ENCODE measurements at places on chromosomes 11 and 22.
A peak's percentile ranks its signal among the peaks of the same experiment; 100 is the strongest.

DNA sequence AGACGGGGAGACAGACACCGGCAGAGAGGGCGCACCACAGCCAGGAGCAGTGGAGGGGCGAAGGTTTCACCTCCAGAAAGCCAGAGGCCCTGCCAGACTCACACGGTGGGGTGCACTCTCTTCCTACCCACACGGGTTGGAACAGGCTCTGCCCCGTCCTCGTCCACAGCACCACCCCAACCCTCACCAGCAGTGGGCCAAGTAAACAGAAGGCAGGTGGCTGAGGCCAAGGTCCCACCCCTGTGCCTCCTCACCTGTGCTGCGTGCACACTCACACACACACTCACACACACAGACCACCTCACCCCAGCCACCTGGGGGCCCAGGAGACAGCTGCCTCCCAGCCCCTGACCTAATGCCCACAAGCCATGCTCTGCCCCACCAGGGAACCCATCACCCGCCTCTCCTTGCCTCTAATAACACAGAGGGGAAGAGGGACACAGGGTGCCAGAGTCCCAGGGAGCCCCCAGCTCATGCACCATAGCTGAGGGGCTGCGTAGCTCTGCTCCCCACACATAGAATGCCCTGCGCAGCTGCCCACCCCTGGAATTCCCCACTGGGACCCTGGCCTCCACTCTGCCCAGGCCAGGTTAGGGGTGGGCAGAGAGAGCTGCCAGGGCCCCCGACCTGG lies 3.1 kb downstream of the CYB5R3 start:
- DNase-seq, result peak; percentile 59

GRCh38 chr11:132168344-132168981 lies 798.0 kb downstream of the NTM start:
- DNase-seq, result no peak

- no peak for DNase-seq
Observed at GRCh38 chr11:13328286-13328685, 50.7 kb downstream of the BMAL1 start.

DNA sequence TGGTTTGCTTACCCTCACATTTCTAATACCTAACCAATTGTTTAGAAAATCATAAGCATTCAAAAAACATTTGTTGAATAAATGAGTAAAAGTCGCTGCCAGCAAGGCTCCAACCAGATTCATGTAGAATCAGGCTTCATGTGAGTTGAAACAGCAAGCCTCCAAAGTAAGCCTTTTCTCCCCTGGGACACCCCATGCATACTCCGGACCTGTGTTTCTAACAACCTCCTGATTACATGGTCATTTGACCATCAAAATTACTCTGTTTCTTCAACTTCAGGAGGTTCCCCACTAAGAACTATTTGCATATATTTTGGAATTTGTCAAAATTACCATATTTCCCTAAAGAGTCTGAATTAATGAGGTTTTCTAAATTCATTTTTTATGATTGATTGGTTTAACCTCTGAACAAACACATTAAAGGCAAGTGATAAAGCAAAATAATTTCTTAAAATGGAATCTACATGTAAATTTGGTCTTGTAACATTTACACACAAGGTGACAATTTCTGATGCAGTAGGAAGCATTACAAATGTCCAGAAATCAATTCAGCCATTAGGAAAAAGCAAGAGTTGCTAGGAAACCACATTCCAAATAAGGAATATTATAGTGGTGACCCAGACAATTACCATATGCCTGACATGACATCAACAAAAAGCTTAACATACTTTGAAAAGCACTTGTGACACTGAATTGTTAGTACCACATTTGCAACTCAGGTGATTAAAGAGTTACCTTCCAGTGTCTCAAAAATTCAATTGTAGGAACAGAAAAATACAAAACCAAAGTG lies 252.6 kb downstream of the GUCY1A2 start:
- no peak for DNase-seq

- no peak for DNase-seq
Observed at GRCh38 chr11:47233989-47234668, 14.5 kb downstream of the ACP2 start.
